ENCODE measurements at places on chromosomes 5 and 9. TPM values are rescaled to one million over a fixed set of nuclear protein-coding genes. Genes with fewer than 3 reads are reported as not detected.

Gene PCDHA9
- not detected for polyA plus RNA-seq

Gene BARHL1
- polyA plus RNA-seq = not detected

Gene NR4A3
- 2.7 TPM for polyA plus RNA-seq

Gene SH3PXD2B
- polyA plus RNA-seq = 8.0 TPM

Gene PCDHAC2
- polyA plus RNA-seq = 1.6 TPM

Gene SLC36A3
- not detected for polyA plus RNA-seq

Gene GPR150
- polyA plus RNA-seq = 0.26 TPM

Gene HMCN2
- 2.1 TPM for polyA plus RNA-seq

Gene PCDHA1
- polyA plus RNA-seq = 0.30 TPM

Gene ADGRD2
- polyA plus RNA-seq = not detected

Gene FRRS1L
- polyA plus RNA-seq = not detected

Gene PCA3
- 0.05 TPM for polyA plus RNA-seq

Gene LIX1
- polyA plus RNA-seq = not detected

Gene NUP214
- 23.5 TPM for polyA plus RNA-seq

Gene HTR4
- not detected for polyA plus RNA-seq

Gene IL7R
- 10.9 TPM for polyA plus RNA-seq

Gene PCDHB15
- polyA plus RNA-seq = 1.8 TPM

Gene TEX48
- not detected for polyA plus RNA-seq

Gene ANKRD34B
- not detected for polyA plus RNA-seq

Gene SLC6A18
- not detected for polyA plus RNA-seq

Gene FGFR4
- polyA plus RNA-seq = 20.9 TPM

Gene TLR4
- 4.5 TPM for polyA plus RNA-seq

Gene CDX1
- polyA plus RNA-seq = 0.09 TPM

Gene APBA1
- polyA plus RNA-seq = 1.0 TPM

Gene IRX1
- 3.6 TPM for polyA plus RNA-seq

Gene DDX4
- 0.03 TPM for polyA plus RNA-seq

Gene F12
- 1.3 TPM for polyA plus RNA-seq

Gene OR2K2
- not detected for polyA plus RNA-seq

Gene TAS2R1
- polyA plus RNA-seq = not detected

Gene PAEP
- polyA plus RNA-seq = 0.98 TPM

Gene PKD2L2
- polyA plus RNA-seq = 0.05 TPM

Gene PCDH12
- 5.6 TPM for polyA plus RNA-seq

Gene SPATA31C1
- not detected for polyA plus RNA-seq

Gene IL3
- polyA plus RNA-seq = not detected

Gene KIF4B
- 0.01 TPM for polyA plus RNA-seq

Gene IRX2
- polyA plus RNA-seq = 30.0 TPM

Gene FYB1
- 4.5 TPM for polyA plus RNA-seq

Gene ATG12
- polyA plus RNA-seq = 36.3 TPM

Gene GRXCR2
- polyA plus RNA-seq = not detected

Gene DOCK2
- polyA plus RNA-seq = 38.9 TPM

Gene SPATA31E1
- polyA plus RNA-seq = not detected

Gene IFNA1
- polyA plus RNA-seq = 0.22 TPM

Gene PCDHGB2
- 0.48 TPM for polyA plus RNA-seq

Gene IL4
- not detected for polyA plus RNA-seq

Gene ZFP2
- polyA plus RNA-seq = 0.35 TPM

Data from lung (tissue), 17 donors.